H1 (cell line): ENCODE measurements at places on chromosomes 16 and 17. TPM values are rescaled to one million over a fixed set of nuclear protein-coding genes. Genes with fewer than 3 reads are reported as not detected.

GRCh38 chr16:64109241-64109640, 1012.6 kb downstream of the CDH11 start:
- DNase-seq: no peak
- no peaks in the 10 kb centered on the region for H3K36me3 ChIP-seq
- no peaks in the 10 kb centered on the region for H3K4me1 ChIP-seq
- H3K27me3 ChIP-seq: no peaks in the 10 kb centered on the region
- no peak overlapping the region for H3K4me3 ChIP-seq
- H3K27ac ChIP-seq: no peak overlapping the region

DNA sequence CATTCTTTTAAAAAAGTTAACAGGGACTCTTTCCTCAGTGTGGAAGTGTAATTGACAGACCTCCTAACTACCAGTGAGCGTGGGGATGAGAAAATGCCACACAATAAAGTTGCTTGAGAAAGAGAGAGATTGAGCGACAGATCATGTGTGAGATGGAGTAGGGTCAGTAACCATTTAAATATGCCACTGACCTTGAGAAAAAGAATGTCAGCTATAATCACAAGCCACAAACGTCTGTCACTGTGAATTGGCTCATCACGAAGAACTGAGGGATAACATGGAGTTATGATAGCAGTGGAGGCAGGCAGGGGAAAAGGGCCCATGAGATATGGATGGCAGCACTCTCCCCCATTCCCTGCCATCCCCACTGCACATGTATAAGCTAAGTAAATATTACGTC, 253.9 kb downstream of the SLC39A11 start:
- no peaks in the 10 kb centered on the region for H3K27me3 ChIP-seq
- H3K4me3 ChIP-seq: no peak overlapping the region
- no peaks in the 10 kb centered on the region for H3K4me1 ChIP-seq

DNA sequence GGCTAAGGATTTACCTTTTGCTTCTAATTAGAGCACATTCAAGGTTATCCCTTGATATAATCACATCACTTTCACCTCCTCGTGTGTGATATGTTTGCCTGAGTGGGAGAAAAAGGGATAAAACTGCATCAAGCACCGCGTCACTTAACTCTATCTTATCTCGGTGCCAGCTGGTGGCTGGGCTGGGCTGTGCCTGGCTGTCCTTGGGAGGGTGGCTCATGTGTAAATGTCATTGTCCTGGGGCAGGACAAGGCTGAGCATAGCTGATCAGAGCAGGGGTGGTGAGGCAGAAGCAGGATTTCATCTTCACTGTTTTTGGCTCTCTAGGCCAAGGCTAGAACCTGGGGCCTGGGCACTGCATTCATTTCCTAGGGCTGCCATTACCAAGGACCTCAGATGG, 105.3 kb downstream of the RAP1GAP2 start:
- H3K36me3 ChIP-seq: peaks cover 10% of the 10 kb centered on the region
- H3K4me3 ChIP-seq: no peak overlapping the region
- no peak for DNase-seq

DNA sequence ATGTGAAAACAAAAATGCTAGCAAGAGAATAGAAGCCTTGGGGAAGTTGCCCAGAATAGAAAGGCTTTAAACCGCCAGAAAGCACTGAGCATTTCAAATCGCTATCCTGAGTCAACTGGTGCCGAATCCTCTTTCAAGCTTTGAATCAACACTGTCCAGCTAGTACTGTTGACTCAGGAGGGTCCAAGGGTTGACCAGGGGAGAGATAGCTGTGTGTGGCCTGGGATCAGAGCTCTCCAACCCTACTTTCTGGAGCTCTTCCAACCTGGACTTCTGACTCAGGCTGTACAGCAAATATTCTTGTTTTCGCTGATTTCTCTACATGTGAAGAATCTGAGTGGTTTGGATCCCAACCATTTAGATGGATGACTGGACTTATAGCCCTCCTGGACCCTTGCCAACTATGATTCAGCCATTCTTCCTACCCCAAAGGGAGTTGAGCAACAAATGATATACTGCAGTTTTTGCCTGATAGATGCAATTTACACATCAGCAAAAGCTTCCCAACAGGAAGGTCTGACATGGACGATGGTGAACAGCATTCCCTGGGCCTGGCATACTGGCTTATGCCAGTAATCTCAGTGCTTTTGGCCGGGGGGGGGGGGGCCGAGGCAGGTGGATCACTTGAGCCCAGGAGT, 154.0 kb upstream of the SDK2 start:
- H3K4me3 ChIP-seq: no peak overlapping the region
- H3K36me3 ChIP-seq: no peaks in the 10 kb centered on the region
- no peaks in the 10 kb centered on the region for H3K27me3 ChIP-seq
- no peaks in the 10 kb centered on the region for H3K4me1 ChIP-seq
- no peak overlapping the region for H3K27ac ChIP-seq

DNA sequence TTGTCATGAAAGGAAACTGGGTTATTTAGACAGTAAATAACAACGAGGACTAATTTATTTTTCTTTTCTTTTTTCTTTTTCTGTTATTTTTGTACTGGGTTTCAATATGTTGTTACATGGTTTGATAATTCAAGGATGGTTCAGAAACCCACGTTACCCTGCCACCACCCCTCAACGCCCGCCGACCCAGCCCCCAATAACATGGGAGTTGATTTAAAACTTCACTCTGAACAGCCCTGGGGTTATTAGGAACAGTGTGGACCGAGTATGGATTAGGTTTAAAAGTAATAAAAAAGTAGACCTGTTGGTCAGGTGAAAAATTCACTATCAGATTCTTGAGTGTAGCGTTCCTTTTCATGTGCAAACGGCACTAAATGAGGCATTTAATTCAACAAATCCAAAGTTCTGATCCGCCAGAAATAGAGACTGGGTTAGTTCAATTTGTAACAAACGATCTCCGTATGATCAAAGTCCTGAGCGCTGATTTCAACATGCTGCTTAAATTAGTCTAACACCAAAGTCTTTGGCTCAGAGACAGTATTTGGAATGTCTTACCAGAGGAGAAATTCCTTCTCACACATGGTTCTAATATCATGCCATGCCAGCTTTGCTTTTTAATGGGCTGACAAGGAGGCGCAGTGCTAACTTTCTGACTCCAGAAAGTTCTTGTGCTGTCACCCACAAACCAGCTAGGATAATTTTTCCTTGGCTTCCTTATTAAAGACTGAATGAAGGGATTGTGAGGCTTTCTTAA, 173.1 kb upstream of the IRX3 start:
- no peak for DNase-seq
- H3K4me3 ChIP-seq: no peak overlapping the region
- no peaks in the 10 kb centered on the region for H3K27me3 ChIP-seq
- H3K27ac ChIP-seq: no peak overlapping the region

DNA sequence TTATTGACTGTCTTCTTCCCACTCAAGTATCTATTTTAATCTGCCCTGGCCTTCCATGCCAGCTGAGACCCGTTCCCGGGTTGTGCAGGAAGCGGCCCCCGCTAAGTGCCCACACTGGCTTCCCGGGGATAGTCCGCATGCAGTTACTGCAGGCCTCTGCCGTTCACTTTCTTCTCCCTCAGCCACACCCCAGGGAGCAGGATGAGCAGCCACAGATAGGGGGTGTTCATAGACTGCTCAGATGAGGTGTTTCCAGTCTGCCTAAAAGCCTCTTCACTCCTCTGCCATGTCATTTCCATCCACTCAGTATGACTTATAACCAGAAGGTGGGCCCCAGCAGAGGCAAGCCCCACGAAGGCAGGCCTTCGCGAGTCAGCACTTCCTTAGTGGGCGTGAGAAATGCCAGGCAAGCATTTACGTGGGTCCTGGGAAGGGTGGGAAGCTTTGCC, 7.7 kb downstream of the MED9 start:
- peaks cover 2% of the 10 kb centered on the region; the same call in 1 of the 2 replicates for H3K36me3 ChIP-seq
- H3K4me1 ChIP-seq: no peaks in the 10 kb centered on the region
- DNase-seq: no peak
- no peaks in the 10 kb centered on the region for H3K27me3 ChIP-seq
- no peak overlapping the region for H3K4me3 ChIP-seq
- no peak overlapping the region for H3K27ac ChIP-seq

DNA sequence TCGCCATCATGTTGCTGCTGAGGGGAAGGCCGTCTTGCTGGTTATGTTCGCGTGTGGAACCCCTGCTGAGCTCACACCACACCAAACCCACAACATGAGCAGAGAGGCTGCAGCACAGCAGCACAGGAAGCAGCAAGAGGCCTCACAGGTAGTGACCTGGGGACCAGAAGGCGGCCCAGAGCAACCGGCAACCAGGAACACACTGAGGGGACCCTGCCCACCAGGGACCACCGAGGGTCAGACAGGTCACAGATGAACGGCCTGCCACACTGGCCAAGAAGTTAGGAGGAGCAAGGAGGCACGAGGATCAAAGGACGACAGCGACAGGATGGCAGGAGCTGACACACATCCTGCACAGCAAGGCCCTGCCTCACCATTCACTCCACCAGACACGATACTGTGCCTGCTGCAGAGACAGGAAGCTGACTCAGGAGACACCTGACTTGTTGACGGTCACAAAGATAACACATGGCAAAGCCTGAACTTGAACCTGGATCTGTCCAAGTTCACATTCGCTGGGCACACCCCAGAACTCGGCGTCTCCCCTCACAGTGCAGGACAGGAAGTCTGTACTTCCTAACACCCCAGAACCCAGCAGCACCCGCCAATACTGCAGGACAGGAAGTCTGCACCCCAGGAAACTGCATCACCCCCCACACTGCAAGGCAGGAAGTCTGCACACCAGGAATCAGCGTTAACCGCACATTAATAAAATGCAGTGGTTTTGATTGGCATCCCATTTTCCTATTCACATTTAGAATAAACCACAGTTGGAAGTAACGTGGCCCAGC, 98.5 kb downstream of the ZNF778 start:
- no peaks in the 10 kb centered on the region for H3K4me1 ChIP-seq
- H3K27me3 ChIP-seq: no peaks in the 10 kb centered on the region
- DNase-seq: no peak
- no peak overlapping the region for H3K27ac ChIP-seq

DNA sequence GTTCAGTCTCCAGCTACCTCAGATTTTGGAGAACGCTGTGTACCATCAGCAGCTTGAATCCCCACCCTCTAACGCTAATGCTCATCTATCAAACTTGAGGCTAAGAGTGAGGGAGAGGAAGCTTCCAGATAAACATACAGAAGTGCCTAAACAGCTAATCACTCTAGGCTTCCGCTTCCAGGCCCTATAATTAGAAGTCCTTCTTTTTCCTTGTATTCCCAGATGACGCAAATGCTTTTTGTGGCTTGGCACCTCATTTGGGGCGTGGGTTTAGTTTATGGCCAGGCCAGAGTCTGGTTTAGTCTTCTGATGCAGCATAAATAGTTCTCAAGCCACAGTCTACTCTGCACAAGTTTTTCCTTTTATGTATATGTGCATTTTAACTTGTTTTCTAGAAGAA, 263.4 kb downstream of the BCAS3 start:
- no peak for DNase-seq
- H3K27me3 ChIP-seq: no peaks in the 10 kb centered on the region
- H3K4me3 ChIP-seq: no peak overlapping the region
- no peaks in the 10 kb centered on the region for H3K36me3 ChIP-seq
- no peak overlapping the region for H3K27ac ChIP-seq
- H3K4me1 ChIP-seq: no peaks in the 10 kb centered on the region

DNA sequence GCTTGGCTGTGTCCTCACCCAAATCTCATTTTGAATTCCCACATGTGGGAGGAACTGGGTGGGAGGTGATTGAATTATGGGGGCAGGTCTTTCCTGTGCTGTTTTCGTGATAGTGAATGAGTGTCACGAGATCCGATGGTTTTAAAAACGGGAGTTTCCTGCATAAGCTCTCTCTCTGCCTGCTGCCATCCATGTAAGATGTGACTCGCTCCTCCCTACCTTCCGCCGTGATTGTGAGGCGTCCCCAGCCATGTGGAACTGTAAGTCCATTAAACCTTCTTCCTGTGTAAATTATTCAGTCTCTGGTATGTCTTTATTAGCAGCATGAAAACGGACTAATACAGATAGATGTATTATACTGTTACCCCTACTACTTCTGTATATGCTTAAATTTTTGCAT, 3.6 kb downstream of the SPATA33 start:
- no peak overlapping the region for H3K27ac ChIP-seq
- peaks cover 19% of the 10 kb centered on the region for H3K36me3 ChIP-seq
- H3K27me3 ChIP-seq: no peaks in the 10 kb centered on the region
- DNase-seq: no peak

GRCh38 chr16:24124291-24124690, 131.8 kb upstream of the CACNG3 start:
- peaks cover 6% of the 10 kb centered on the region; the same call in 1 of the 2 replicates for H3K4me1 ChIP-seq
- H3K27ac ChIP-seq: no peak overlapping the region
- no peak for DNase-seq
- no peaks in the 10 kb centered on the region for H3K36me3 ChIP-seq
- H3K27me3 ChIP-seq: no peaks in the 10 kb centered on the region
- no peak overlapping the region for H3K4me3 ChIP-seq

DNA sequence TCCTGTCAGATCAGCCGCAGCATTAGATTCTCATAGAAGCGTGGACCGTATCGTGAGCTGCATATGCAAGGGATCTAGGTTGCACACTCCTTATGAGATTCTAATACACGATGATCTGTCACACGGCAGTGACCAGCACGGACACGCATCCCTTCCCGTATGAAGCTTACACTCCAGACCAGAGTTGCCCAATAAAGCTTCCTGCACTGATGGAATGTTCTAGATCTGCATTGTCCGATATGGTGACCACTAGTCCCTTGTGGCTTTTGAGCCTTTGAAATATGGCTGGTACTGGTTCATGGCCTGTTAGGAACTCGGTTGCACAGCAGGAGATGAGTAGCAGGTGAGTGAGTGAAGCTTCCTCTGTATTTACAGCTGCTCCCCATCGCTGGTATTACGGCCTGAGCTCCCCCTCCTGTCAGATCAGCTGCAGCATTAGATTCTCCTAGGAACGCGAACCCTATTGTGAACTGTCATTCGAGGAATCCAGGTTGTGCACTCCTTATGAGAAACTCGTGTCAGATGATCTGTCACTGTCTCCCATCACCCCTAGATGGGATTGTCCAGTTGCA, 49.8 kb upstream of the ZCCHC14 start:
- H3K36me3 ChIP-seq: no peaks in the 10 kb centered on the region
- H3K27me3 ChIP-seq: no peaks in the 10 kb centered on the region
- no peak overlapping the region for H3K4me3 ChIP-seq

DNA sequence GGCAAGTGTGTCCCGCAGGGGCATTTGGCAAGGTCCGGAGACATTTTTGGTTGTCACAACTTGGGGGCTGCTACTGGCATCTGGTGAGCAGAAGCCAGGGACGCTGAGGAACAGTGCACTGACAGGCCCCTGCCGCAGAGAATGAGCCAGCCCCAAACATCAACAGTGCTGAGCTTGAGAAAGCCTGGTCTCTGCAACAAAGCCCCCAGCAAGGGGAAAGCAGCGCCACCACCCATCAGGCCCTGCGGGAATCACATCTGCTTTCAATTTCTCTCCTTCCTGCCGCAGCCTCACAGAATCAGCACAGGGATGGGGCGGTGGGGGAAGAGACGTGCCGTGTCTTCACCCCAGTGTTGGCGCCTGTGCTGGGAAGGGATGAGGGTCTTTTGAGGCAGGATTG, 14.8 kb upstream of the PRPSAP1 start:
- no peak for DNase-seq
- H3K36me3 ChIP-seq: no peaks in the 10 kb centered on the region
- H3K4me1 ChIP-seq: peaks cover 4% of the 10 kb centered on the region
- H3K4me3 ChIP-seq: no peak overlapping the region
- no peak overlapping the region for H3K27ac ChIP-seq

- H3K4me1 ChIP-seq: no peaks in the 10 kb centered on the region; the same call in 1 of the 2 replicates
- H3K27me3 ChIP-seq: no peaks in the 10 kb centered on the region
- H3K27ac ChIP-seq: no peak overlapping the region
- H3K36me3 ChIP-seq: no peaks in the 10 kb centered on the region; the same call in 1 of the 2 replicates
- no peak for DNase-seq
Observed at GRCh38 chr17:73384926-73385325, 73.1 kb upstream of the CDC42EP4 start.

The WNT3 gene
- 1.3 and 2.0 TPM in 2 replicates for total RNA-seq

The NSMCE1 gene
- 16.6 and 18.4 TPM in 2 replicates for total RNA-seq

The RGS11 gene
- total RNA-seq: 0.84 and 1.1 TPM in 2 replicates

The ACSM5 gene
- not detected in 2 replicates for total RNA-seq

The CCL8 gene
- total RNA-seq: not detected in 2 replicates

The CCDC200 gene
- not detected in 2 replicates for total RNA-seq

The RASL10B gene
- total RNA-seq: 21.6 and 22.8 TPM in 2 replicates
